H4 (cell line): ENCODE measurements at places on chromosomes 16 and 17. TPM values are rescaled to one million over a fixed set of nuclear protein-coding genes. Genes with fewer than 3 reads are reported as not detected.

The GSG1L gene
- total RNA-seq: 0.08 and 0.41 TPM in 2 replicates

The TSPOAP1 gene
- not detected in 2 replicates for total RNA-seq

The KRT12 gene
- not detected in 2 replicates for total RNA-seq

The TRIM72 gene
- total RNA-seq: not detected in 2 replicates

The TBC1D3C gene
- total RNA-seq: not detected in 2 replicates

The SSTR5 gene
- not detected in 2 replicates for total RNA-seq

The MEAK7 gene
- 5.3 and 5.5 TPM in 2 replicates for total RNA-seq

The PDK2 gene
- total RNA-seq: 37.6 and 41.2 TPM in 2 replicates

The GP1BA gene
- not detected in 2 replicates for total RNA-seq

The SGCA gene
- 0.45 TPM in 1 of 2 replicates, not detected in the other for total RNA-seq

The PPP1R27 gene
- not detected in 2 replicates for total RNA-seq

The MEOX1 gene
- not detected in 2 replicates for total RNA-seq

The NACA2 gene
- total RNA-seq: not detected in 2 replicates

The AANAT gene
- not detected in 2 replicates for total RNA-seq

The CACNG4 gene
- 2.3 and 2.4 TPM in 2 replicates for total RNA-seq

The DLX4 gene
- 0.49 and 1.6 TPM in 2 replicates for total RNA-seq

The KRTAP3-2 gene
- not detected in 2 replicates for total RNA-seq

The PYDC1 gene
- not detected in 2 replicates for total RNA-seq

The CCL5 gene
- total RNA-seq: 0.31 TPM in 1 of 2 replicates, not detected in the other

The CHRNE gene
- 0.04 and 0.14 TPM in 2 replicates for total RNA-seq

The PDILT gene
- not detected in 2 replicates for total RNA-seq

The SHISA6 gene
- not detected in 2 replicates for total RNA-seq

The KRT40 gene
- not detected in 2 replicates for total RNA-seq

The DPEP2 gene
- total RNA-seq: not detected in 2 replicates

The KRTAP2-3 gene
- 0.21 TPM in 1 of 2 replicates, not detected in the other for total RNA-seq

The IL17C gene
- total RNA-seq: not detected in 2 replicates

The LPCAT2 gene
- 10.0 and 11.7 TPM in 2 replicates for total RNA-seq

The SLFN14 gene
- not detected in 2 replicates for total RNA-seq

The ZNF385C gene
- 0.04 TPM in 1 of 2 replicates, not detected in the other for total RNA-seq

The EIF3C gene
- 71.4 and 82.5 TPM in 2 replicates for total RNA-seq

The GPRC5C gene
- total RNA-seq: 63.4 and 78.9 TPM in 2 replicates

The TSR3 gene
- total RNA-seq: 41.5 and 53.8 TPM in 2 replicates

The LRRC37A gene
- total RNA-seq: 0.33 and 1.0 TPM in 2 replicates

The NUDT7 gene
- total RNA-seq: 5.2 and 7.1 TPM in 2 replicates

The GINS2 gene
- total RNA-seq: 50.8 and 58.9 TPM in 2 replicates

The BAIAP3 gene
- 0.06 and 1.3 TPM in 2 replicates for total RNA-seq

The KRT32 gene
- total RNA-seq: not detected in 2 replicates

The HOXB1 gene
- total RNA-seq: not detected in 2 replicates

The ALDOC gene
- 6.2 and 8.1 TPM in 2 replicates for total RNA-seq

The TMC6 gene
- total RNA-seq: 2.7 and 7.9 TPM in 2 replicates

The CMTM1 gene
- total RNA-seq: 0.85 and 1.1 TPM in 2 replicates

The COG1 gene
- total RNA-seq: 18.6 and 18.8 TPM in 2 replicates

The POLG2 gene
- 11.8 and 40.1 TPM in 2 replicates for total RNA-seq

The RNF112 gene
- 0.15 and 1.4 TPM in 2 replicates for total RNA-seq

The RASL10B gene
- total RNA-seq: 6.2 and 6.4 TPM in 2 replicates

The RNF157 gene
- 6.8 and 7.8 TPM in 2 replicates for total RNA-seq

The DUS2 gene
- total RNA-seq: 23.6 and 25.3 TPM in 2 replicates

The ABCA9 gene
- total RNA-seq: not detected in 2 replicates

The MYH1 gene
- not detected in 2 replicates for total RNA-seq

The GPR139 gene
- total RNA-seq: not detected in 2 replicates

The C16orf46 gene
- 0.48 and 0.80 TPM in 2 replicates for total RNA-seq

The TP53TG3C gene
- total RNA-seq: not detected in 2 replicates

The FAM83G gene
- 4.4 and 5.9 TPM in 2 replicates for total RNA-seq
